ENCODE measurements at places on chromosomes 4 and X.

GRCh38 chr4:28421221-28421620 is 1560.6 kb downstream of the STIM2 start:
- no peak for DNase-seq

DNA sequence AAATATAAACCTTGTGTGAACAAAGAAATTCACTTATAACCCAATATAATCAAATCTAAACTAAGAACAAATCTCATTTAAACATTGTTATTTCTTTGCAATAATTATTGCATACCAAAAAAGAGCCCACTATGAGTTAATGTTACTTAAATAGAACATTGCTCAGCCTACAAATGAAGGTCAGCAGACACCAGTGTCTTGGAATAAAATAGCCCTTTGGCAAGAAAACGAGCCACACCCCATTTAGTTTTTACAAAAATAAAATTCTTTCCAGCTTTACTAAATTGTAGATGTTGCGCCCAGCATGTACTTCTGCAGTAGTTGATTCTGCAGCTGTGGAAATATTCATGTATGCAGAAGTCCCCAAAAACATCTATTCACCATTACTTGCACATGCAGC is 12.2 kb downstream of the PLS3 start:
- no peak for DNase-seq

DNA sequence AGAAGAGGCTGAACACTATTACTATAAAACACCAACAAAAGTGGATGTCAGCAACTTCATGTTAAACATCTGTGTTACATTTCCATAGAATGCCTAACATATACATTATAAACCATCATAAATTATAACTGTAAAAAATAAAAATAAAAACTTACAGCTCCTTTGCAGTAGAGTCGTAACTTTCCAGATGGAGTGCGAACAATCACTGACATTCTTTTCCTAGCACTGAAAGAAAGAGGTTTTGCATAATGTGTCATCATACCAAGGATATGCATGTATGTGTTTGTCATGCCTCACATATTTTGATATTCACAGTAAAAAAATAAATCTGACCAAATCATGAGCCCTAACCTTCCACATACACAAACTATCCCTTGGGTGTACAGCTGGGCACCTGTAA is 113.1 kb downstream of the ATP8A1 start:
- no peak for DNase-seq

DNA sequence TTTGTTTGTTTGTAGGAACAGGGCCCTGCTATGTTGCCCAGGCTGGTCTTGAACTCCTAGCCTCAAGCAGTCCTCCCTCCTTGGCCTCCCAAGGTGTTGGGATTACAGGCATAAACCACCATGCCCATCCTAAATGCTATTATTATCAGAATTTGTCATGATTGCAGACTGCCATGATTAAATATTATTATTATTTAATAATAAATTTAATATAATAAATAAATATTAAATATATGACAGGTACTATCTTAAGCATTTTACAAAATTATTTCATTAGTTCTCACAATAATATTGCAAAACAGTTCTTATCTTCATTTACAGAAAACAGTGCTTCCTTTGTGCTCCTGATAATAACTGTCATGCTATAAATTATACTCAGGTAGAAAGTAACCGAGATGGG is 133.4 kb upstream of the JADE1 start:
- DNase-seq = no peak

DNA sequence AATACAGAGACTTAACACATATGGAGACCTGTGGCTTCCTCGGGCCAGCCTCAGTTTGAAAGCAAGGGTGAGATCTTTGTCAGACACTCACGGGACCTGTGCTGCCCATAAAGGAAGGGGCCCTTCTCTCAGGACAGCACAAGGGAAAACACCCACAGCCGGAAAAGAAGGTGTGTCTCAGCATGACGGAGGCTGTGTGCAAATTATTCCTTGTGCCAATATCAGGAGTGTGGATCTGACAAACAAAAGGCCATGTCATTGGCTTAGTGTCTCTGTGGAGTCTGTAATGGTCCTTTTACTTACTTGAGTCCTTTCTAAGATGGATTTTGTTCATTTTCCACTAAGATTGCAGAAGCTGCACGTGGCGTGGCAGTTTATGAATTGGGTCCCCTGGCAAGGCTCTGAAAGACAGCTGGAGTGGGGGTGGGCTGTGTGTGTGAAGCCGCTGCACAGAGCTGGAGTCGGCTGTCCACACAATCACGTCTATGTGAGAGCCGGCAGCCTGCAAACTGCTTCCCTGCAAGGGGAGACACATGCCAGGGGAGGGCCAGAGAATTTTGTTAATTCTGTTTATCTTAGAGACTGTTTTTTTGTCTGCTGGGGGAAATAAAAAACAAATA is 1.9 kb downstream of the ENPP6 start:
- no peak for DNase-seq

DNA sequence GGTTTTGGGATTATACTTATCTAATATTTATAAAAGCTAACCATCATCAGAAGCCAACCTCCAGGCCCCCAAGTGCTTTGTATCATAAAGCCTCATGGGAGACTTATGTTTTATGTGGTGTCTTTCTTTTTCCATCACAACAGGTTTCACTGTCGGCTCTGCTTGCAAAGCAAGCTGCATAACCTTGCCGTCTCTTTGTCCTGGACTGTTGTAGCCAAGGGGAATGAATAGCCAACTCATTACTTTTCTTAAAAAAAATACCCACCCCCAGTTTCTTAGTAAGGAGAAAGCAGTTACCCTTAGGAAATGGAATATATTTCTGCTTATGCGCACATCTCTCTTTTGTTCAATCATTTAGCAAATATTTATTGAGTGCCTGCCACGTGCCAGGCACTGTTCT is 40.7 kb downstream of the FAM184B start:
- DNase-seq = no peak

- DNase-seq = no peak
Measured at GRCh38 chrX:118286066-118286762, 59.7 kb upstream of the WDR44 start.

GRCh38 chr4:75708218-75708691 is 16.1 kb upstream of the USO1 start:
- peak; percentile 51 for DNase-seq

DNA sequence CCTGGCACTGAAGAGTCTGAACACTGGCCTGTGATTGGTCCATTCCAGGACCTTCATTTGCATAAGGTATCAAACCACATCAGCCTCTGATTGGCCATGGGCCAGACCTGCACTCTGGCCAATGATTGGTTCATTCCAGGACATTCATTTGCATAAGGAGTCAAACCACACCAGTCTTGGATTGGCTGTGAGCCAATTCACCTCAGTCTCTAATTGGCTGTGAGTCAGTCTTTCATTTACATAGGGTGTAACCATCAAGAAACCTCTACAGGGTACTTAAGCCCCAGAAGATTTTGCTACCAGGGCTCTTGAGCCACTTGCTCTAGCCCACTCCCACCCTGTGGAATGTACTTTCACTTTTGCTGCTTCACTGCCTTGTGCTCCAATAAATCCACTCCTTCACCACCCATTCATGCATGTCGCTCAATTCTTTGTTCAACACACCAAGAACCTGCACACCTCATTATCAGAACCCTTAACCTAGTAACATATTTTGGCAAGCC is 14.2 kb upstream of the HERC5 start:
- DNase-seq = no peak

DNA sequence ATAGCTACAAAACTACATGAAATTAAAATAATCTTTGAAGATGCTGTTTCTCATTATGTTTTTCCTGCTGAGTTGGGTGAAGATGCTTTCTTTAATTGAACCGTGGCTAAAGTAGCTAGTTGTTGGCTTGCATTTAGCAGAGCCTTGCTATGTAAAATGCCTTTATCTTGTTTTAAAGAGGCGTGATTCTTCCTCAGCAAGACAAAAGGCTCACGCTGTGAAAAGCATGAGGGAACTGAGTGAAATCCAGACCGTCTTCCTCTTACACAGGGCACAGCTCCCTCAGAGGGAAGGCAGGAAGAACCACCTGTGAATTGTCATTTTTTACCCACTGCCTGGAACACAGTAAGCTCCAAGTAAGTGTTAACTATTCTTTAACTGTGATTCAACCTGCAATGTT is 39.0 kb upstream of the ZNF518B start:
- no peak for DNase-seq

GRCh38 chr4:42282081-42282901 is 115.0 kb upstream of the SHISA3 start:
- DNase-seq = no peak

GRCh38 chr4:2510351-2511259 is 25.8 kb upstream of the FAM193A start:
- DNase-seq = no peak

- no peak for DNase-seq
Measured at GRCh38 chrX:25022499-25023325, 6.9 kb upstream of the ARX start.

DNA sequence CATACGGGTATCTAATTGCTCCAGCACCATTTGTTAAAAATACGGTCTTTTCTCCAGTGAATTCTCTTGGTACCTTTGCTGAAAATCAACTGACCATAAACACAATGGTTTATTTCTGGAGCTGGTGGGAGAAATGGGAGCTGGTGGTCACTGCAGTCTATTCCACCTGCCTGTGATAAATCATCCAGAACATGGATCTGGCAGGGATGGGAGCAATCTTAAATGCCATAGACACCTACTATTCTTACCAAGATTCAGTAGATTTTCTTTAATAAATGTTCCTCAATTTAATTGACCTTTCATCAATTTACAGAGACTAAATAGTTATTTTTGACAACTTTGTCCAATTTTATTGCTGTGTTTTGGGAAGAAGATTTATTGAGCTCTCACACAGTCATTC is 68.1 kb downstream of the SLC9A7 start:
- DNase-seq = no peak

DNA sequence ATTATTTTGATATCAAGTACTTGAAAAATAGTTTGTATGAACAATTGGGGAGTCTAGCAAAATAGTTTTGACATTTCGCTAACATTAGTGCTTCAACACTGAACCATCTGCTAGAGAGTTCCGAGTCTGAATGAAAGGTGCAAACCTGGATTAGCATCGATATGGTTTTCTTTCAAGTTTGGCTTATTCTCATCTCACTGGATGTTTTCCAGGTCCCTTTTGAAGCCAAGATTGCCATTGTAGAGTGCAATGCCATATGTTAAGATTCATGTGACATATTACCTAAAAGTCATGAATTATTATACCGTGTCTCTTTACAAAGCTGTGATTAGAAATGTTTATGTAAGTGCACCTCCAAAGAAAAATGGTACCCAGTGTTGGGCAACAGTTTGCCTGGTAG is 36.8 kb upstream of the NAA11 start:
- DNase-seq = no peak

- DNase-seq = no peak
Measured at GRCh38 chr4:159240687-159241086, 137.8 kb downstream of the RAPGEF2 start.

- no peak for DNase-seq
Measured at GRCh38 chrX:135556055-135556454, 35.6 kb downstream of the INTS6L start.

DNA sequence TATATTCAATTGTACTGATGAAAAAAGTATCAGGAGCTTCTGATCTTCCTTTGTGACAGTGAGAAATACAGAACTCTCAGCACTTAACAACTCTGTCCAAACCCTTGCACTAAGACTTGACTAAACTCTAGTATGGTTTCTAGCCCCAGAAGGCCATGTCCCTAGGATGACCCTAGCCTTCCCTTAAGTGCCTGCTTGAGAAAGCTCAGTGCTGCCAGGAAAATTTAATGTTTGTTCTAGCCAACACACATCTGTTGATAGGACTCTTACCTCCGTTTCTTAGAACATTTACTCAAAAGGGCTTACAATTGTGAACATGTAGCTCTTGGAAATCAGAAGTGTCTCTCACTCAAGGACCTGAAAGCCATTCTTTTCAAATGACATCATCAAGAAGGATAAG is 1055.2 kb upstream of the FTHL17 start:
- no peak for DNase-seq

GRCh38 chrX:39477762-39478120 is 620.0 kb downstream of the BCOR start:
- peak; percentile 68 for DNase-seq

GRCh38 chr4:73075832-73076231 is 6.3 kb upstream of the COX18 start:
- no peak for DNase-seq

GRCh38 chrX:16559206-16559619 is 90.7 kb upstream of the S100G start:
- DNase-seq = no peak

DNA sequence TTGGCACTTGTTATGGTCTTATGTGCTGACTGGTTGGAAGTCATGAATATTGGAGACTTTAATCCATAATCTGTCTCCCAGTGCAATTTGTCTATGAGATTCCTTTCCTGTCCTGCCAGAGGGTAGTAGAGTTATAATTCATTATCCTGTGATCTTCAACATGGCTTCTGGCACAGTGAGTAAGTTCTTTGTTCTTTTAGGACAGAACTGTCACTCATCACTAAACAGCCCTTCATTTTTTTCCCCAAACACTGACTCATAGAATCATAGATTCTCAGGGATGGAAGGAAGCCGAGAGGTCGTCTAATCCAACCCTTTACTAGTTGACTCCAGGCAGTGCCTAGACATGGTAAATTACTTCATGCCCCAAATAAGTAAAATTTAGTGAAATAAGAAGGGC is 78.4 kb downstream of the LUZP4 start:
- DNase-seq = no peak

DNA sequence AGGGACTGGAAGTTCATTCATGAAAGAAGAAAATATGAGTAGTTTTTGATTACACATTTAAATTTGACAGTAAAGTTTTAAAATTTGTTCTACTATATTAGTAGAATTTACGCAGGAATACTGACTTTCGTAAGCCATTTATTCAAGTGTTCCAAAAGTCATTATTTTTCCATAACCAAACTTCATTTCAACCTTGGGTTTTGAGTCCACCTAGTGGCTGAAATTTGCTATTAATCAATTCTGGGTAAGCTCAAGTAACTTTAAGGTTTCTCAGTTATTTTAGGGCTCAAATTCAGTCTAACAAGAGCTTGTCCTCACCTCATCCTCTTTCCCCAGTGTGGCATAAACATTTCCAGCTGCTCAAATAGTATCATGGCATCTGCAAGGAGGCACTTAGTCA is 175.4 kb downstream of the SH3BGRL start:
- no peak for DNase-seq

GRCh38 chr4:31187979-31188378 is 467.8 kb downstream of the PCDH7 start:
- DNase-seq = no peak

DNA sequence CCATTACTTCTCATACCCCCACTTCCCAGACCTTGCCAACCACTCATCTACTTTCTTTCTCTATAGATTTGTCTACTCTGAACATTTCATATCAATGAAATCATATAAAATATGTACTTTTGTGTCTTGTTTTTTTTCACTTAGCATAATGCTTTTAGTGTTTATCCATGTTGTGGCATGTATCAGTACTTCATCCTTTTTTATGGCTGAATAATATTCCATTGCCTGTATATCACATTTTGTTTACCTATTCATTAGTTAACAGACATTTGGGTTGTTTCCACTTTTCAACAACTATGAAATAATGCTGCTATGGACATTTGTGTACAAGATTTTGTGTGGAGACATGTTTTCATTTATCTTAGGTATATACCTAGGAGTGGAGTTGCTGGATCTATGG is 324.1 kb downstream of the OPHN1 start:
- no peak for DNase-seq

GRCh38 chr4:47809654-47810203 is 28.1 kb downstream of the CORIN start:
- no peak for DNase-seq
